ENCODE measurements at places on chromosomes 11 and 22. TPM values are rescaled to one million over a fixed set of nuclear protein-coding genes. Genes with fewer than 3 reads are reported as not detected.

DNA sequence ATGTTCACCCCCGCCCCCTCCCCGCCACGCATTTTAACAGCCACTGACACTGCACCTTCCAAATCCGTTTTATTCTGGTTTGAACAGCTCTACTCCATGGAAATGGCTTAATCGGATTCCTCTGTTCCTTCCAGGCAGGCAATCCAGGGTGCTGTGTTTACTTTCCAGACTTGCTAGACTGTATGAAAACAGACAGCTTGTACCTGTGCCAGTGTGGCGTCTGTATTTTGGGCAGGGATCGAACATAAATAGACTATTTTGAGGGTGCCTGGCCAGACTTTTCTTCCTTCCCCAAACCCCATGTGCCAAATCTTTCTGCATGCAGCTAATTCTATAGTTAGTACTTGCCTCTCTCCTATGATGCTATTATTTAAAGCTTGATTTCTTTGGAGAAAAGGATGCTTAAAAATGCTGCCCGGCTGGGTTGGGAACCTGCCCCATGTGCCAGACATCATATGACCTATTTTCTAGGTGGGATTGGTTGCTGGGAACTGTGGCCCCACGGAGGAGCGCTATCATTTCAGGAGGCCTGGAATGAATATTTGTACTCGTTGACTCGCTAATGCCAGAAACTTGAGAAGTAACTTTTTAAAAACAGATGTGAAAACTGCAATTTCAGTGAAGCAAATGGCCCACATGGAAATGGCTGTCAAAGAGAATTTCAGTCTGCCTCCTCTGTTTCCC lies 814.8 kb downstream of the BRD1 start:
- no peak for DNase-seq

OR52I1 gene
- total RNA-seq: not detected

LGR4 gene
- 24.7 TPM for total RNA-seq

CYP2D6 gene
- total RNA-seq: 2.4 TPM

OR4A5 gene
- not detected for total RNA-seq

- no peak for DNase-seq
These were observed 71.0 kb downstream of the ARHGAP8 start for GRCh38 chr22:44823396-44823795.

DNA sequence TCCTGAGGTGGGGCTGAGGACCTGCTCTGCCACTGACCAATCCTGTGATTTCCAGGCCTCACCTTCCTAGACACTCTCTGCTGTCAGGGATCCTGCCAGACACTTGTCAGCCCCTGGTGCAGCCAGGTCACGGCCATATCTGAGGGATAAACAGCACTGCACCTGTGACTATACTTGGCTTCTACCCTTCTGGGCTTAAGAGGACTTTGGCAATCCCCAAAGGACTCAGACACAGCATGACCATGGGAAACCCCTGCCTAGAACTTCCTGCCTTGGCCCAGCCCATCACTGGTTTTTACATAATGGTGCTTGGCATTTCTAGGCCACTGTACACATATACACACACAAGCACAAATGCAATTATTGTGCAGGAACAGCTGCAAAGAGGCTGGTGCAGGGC lies 11.6 kb upstream of the OLFML1 start:
- DNase-seq: no peak

GRCh38 chr11:62443390-62444235 lies 24.8 kb downstream of the SCGB1A1 start:
- no peak for DNase-seq

TIMM10 gene
- total RNA-seq: 165 TPM

Measured in A673 (cell line).